MG63 (cell line): ENCODE measurements at places on chromosomes 2 and 18.

- no peak for DNase-seq
These were observed 352.6 kb upstream of the CRIM1 start for GRCh38 chr2:36002941-36003340.

DNA sequence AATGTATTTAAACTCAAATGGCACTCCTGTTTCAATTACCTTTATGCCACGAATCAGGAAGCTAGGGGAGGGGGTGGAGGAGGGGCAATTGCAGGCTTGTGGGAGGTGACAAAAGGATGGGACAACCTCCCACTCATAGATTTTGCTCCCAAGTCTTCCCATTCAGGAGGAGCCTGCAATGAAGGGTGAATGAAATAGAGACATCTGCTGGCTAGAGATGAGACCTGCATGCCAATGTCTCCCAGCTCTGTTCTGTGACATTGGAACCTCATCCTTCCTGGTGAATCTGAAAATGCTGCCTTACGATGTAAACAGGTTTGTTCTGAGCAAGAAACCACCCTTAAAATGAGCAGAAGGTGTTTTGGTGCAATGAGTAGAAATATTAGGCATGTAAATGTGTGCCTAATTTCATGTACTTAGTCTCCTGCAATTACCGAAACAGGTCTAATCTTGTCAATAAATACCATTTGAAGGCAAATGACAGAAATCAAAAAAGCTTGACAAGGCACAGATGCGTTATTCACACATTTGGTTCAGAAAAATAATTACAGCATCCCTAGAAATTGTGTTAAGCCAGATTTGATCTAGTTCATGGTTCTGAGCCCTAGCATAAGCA is 2.7 kb upstream of the PID1 start:
- peak; percentile 50 for DNase-seq

- no peak for DNase-seq
These were observed 229.5 kb upstream of the COPS8 start for GRCh38 chr2:236855866-236856847.

DNA sequence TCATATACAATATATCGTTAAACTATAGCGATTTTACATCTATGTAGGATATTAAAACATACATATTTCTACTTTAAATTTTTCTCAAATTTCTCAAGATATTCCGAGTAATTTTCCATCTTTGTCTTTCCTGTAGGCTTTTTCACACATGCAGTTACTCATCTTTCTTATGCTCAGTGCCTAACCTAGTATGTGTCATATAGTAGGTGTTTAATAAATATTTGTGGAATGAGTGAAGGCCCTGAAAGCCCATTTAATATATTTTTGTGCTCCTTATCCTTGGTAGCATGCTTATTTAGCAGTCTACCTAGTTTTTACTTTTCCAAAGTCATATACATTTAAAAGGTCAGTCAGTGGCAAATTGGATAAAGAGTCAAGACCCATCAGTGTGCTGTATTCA is 67.3 kb downstream of the ITGB6 start:
- no peak for DNase-seq

GRCh38 chr2:198408171-198408570 is 603.8 kb downstream of the PLCL1 start:
- DNase-seq = no peak
